Stimulated activated CD4-positive, alpha-beta T cell treated with anti-CD3 and anti-CD28 coated beads, Interleukin-2, amount 100 ng/mL, for 48 hours (primary cell): ENCODE measurements at places on chromosomes 1 and 21.

GRCh38 chr1:94572780-94573179, 31.2 kb upstream of the F3 start:
- DNase-seq: no peak

GRCh38 chr1:117312453-117313138, 54.7 kb upstream of the MAN1A2 start:
- no peak for DNase-seq

DNA sequence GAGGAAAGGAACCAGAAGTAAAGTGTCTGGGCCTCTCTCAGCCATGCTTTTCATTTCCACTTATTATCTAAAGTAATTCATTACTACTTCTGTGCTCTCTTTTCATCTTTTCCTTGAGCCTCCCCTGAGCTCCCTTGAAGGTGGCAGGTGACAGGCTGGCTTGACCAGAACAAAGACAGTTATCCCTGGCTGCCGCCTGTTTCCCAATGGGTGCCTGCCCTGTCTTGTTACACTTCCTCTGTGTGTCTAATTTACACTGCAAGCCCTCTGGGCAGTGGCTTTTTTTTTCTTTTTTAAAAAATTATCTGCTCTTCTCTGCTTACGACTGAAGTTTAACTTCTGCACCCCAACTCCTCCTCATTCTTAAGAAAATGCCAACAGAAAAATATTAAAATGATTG, 113.4 kb downstream of the NGF start:
- no peak for DNase-seq

DNA sequence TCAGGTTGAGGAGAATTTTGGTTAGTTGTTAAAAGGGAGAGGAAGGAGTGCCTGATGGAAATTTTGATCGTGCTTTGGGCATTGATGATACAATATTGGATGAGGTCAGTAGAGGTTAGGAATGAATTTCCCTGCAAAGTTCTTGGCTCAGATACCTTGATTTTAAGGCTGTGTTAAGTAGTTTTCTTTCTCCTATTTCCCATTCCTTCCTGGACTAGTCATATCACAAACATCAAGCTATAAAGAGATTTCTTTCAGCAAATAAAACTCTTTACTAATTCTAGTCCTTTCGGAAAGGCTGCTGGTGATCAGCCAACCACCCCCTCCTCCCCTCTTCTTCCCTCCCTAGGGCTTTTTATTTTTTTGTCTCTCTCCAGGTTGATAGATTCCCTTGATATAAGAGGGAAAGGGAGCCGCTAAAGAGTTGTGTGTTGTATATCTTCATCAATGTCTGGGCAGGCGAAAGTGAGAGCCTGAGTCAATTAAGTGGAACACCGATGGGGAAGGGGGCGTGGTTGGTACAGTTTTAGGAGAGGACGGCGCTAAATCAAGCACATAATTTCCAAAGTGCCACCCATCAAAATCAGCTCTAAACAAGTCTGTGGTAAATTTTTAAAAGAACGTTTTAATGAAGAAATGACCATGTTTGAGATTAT, 100.1 kb upstream of the PLXNA2 start:
- no peak for DNase-seq

- DNase-seq: no peak
These were observed 9.3 kb downstream of the PSMG1 start for GRCh38 chr21:39173716-39174680.

DNA sequence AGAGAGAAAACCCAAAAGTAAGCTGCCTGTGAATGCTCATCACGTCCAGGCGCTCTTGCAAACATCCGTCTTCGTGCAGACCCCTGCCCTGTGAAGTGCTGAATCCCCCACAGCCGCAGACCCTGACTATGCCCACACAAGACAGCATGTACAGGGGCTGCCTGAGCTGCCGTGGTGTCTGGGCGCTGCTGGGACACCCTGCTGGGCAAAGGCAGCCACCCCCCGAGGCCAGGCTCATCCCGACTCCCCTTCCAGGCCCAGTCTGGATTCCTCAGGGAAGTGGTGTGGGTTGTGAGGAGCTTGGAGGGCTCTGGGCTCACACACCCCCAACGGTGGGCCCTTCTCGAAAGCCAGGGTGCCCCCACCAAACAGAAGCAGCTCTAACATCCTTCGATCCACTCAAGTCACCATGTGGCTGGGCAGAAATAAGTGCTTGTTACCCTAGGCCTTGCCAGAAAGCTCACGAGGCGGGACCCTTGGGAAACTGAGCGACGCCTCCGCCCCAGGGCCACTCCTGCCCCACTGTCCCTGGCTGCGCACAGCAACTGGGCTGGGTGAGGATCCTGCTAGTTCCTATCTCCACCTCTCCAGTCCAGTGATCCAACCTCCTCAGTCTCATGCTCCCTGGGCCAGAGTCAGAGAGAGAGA, 4.8 kb upstream of the WNT9A start:
- DNase-seq: no peak

DNA sequence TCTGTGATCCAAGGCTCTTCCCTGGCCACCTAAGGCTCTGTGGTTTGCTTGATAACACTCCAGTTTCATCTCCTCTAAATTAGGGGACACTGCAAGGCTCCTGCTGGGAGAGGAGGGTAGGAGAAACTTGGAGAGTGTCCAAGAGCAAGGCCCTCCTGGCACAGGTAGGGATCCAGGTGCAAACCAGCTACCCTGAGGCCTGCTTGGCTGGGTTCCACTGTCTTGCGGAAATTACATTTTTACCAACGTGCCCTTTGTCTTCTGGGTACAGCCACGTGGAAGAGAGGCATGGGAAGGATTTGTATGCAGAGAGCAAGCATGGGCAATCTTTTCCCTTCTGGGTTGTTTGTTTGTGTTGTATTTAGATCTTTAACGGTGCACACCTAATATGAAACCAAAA, 132.5 kb downstream of the PRDM2 start:
- DNase-seq: no peak

- no peak for DNase-seq
These were observed 208.7 kb downstream of the LMX1A start for GRCh38 chr1:165147799-165148198.

- no peak for DNase-seq
These were observed 8.5 kb upstream of the DMBX1 start for GRCh38 chr1:46480959-46481646.

- DNase-seq: no peak
These were observed 120.5 kb upstream of the WNT4 start for GRCh38 chr1:22263359-22263758.

GRCh38 chr1:204792354-204792692, 78.3 kb upstream of the NFASC start:
- DNase-seq: no peak

DNA sequence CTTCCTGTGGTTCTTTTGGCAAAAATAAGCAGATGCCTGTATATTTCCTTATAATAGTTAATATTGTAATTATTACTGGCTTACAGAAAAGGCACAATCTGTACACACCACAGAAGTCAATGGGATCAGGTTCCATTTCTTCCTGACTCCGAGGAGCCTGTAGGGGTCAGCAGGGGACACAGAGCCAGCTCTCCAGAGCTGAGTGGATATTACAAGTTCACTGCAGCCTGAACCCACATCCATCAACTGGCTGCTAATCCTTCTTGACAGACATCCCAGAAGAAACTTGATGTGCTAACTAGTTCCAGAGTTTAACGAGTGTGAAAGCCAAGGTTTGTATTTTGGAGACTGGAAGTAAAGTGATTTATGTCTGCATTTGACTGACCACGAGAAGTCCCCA, 203.8 kb downstream of the LMX1A start:
- no peak for DNase-seq

DNA sequence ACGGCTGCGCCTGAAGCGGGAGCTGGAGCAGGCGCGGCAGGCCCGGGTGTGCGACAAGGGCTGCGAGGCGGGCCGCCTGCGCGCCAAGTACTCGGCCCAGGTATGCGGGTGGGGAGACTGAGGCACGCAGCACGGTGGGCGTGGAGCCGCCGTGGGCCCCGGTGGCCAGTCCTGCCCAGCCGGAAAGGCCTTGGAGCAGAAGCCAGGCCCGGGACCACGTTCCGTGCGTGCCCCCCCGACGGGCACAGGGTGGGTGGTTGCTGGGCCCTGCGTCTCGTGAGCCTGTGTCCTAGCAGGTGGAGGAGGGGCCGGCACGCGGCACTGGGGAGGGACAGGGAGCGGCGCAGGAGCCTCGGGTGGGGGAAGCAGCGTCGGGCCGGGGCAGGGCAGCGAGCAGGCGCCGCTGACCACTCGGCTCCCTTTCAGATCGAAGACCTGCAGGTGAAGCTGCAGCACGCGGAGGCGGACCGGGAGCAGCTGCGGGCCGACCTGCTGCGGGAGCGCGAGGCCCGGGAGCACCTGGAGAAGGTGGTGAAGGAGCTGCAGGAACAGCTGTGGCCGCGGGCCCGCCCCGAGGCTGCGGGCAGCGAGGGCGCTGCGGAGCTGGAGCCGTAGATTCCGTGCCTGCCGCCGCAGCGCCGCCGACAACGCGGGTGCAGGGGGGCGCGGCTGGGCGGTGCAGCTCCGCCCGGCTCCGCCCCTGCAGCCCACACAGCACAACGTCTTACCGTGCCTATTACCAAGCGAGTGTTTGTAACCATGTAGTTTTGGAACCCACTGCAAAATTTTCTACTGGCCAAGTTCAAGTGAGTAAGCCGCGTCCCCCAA, 78.2 kb downstream of the SKI start:
- DNase-seq: no peak

DNA sequence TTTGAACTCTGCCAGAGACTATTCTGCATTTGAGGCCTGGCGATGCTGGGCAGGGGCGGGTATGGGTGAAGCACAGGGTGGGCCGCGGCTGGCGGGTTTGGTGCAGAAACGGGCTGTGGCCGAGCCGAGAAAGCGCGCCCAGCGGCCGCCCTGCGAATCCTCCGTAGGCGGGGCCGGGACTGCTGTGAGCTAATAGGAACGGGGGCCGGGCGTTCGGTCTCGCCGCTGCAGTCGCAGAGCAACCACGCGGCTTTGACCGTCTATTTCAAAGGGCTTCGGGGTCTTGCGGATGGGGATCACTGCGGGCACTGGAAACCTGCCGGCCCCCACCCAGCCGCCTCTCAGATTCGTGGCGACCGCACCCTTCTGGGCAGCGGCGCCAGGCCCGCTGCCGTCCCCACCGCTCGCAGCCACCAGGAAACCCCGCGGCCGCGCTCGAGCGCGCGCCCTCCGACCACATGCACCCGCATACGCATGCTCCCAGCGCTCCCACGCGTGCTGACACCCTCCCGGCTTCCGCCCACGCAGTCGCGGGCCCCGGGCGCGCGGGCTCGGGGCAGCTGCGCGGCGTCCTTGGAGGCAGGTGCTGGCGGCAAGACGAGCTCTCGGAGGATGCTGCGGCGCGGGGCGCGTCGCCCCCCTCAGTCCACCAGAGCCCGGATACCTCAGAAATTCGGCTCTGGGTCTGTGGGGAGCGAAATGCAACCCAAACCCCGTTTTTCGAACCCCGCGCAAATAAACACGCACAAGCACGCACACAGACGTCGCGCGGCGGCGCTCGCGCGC, 32.6 kb downstream of the DNTTIP2 start:
- DNase-seq: peak; percentile 65

GRCh38 chr1:59266180-59266926, 30.5 kb upstream of the FGGY start:
- no peak for DNase-seq

GRCh38 chr21:36038701-36039497, 21.4 kb downstream of the SETD4 start:
- no peak for DNase-seq

- DNase-seq: no peak
These were observed 6.7 kb upstream of the PTPN14 start for GRCh38 chr1:214557952-214558735.

GRCh38 chr1:27052527-27052926, 39.9 kb upstream of the TENT5B start:
- no peak for DNase-seq

GRCh38 chr1:88751714-88752113, 67.6 kb downstream of the PKN2 start:
- DNase-seq: no peak

DNA sequence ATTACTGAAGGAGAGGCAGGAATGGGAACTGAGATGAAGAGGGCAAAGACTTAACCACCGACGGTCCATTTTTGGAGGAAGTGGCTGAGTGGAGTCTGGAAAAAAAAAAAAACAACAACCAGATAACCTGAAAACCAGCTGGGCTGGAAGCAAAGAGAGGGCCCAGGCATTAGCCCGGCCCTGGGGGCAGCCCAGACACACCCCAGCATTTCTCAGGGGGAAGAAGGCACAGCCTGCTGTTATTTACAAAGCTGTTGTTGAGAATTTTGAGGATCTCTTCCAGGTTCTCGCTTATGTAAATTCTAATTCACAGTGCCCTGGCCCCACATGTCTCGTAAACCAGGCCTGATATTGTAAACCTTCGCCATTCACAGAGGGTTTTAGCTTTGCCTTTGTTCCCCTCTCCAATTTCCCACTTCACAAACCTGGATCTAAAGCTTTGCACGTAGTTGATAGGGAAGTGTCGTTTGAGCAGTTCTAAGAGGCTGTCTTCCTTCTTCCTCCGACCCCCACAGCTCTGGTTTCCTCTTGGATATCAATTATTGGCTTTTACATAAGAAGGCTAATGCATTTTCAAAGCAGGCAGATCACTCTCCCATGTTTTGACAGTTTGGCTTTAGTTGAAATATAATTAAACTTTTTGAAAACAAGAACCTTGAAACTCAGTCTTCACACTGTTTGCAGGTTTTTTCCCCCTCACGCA, 161.8 kb upstream of the IRF2BP2 start:
- no peak for DNase-seq

GRCh38 chr1:156546267-156546666, 26.1 kb downstream of the IQGAP3 start:
- DNase-seq: no peak

- no peak for DNase-seq
These were observed 534 bp downstream of the KCNH1 start for GRCh38 chr1:211133393-211133835.

- DNase-seq: no peak
These were observed 371.3 kb downstream of the VAV3 start for GRCh38 chr1:107593501-107594209.

GRCh38 chr1:26826261-26827105, at the start of gene ZDHHC18:
TSS of gene ZDHHC18 (plus strand) at chr1:26826688. CDS start at chr1:26826805, 117 bp downstream.
- DNase-seq: peak; percentile 80

- DNase-seq: no peak
These were observed 25.5 kb upstream of the GJA5 start for GRCh38 chr1:147785794-147786506.

- no peak for DNase-seq
These were observed 267.7 kb upstream of the USP25 start for GRCh38 chr21:15462092-15462491.

DNA sequence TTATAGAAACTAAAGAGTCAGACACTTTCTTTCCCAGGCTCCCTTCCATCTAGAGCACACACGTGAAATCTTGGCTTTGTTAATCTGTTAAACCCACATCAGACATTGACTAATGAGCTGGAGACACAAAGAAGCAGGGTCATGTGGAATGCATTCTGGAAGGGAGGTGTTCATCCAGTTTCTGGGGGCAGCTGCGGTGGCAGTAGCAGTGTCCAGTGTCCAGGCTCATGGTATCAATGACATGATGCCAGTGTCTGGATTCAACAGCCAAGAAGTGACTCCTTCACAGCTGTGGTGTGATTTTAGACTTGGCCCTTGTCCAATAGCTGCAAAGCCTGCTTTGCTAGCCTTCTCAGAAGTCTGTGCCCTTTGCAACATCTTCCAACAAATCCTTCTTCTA, 95.2 kb downstream of the NTPCR start:
- no peak for DNase-seq

- DNase-seq: no peak
These were observed 771 bp downstream of the ABCD3 start for GRCh38 chr1:94418664-94419655.

GRCh38 chr1:197197430-197197997, 51.0 kb upstream of the ASPM start:
- DNase-seq: no peak

GRCh38 chr1:208183977-208184911, 59.9 kb downstream of the PLXNA2 start:
- DNase-seq: no peak
